CD4-positive, alpha-beta T cell (primary cell): ENCODE measurements at places on chromosomes 5 and 9. TPM values are rescaled to one million over a fixed set of nuclear protein-coding genes. Genes with fewer than 3 reads are reported as not detected.

Gene IL33
- not detected for total RNA-seq

- no peaks in the 10 kb centered on the region for H3K4me1 ChIP-seq
- no peak overlapping the region for H3K4me3 ChIP-seq
- no peaks in the 10 kb centered on the region for H3K36me3 ChIP-seq
- no peaks in the 10 kb centered on the region for H3K27me3 ChIP-seq
- H3K27ac ChIP-seq, result no peak overlapping the region
These were observed 706.0 kb upstream of the GRAMD2B start for GRCh38 chr5:125717209-125717608.

GRCh38 chr5:31412324-31412723, 119.6 kb downstream of the DROSHA start:
- no peaks in the 10 kb centered on the region for H3K4me1 ChIP-seq
- no peak for DNase-seq
- H3K4me3 ChIP-seq, result no peak overlapping the region
- no peak overlapping the region for H3K27ac ChIP-seq

GRCh38 chr5:133902511-133903118, 65.8 kb downstream of the C5orf15 start:
- H3K4me3 ChIP-seq, result no peak overlapping the region
- H3K36me3 ChIP-seq, result no peaks in the 10 kb centered on the region
- DNase-seq, result no peak
- no peak overlapping the region for H3K27ac ChIP-seq

Gene CXCL14
- total RNA-seq, result not detected

DNA sequence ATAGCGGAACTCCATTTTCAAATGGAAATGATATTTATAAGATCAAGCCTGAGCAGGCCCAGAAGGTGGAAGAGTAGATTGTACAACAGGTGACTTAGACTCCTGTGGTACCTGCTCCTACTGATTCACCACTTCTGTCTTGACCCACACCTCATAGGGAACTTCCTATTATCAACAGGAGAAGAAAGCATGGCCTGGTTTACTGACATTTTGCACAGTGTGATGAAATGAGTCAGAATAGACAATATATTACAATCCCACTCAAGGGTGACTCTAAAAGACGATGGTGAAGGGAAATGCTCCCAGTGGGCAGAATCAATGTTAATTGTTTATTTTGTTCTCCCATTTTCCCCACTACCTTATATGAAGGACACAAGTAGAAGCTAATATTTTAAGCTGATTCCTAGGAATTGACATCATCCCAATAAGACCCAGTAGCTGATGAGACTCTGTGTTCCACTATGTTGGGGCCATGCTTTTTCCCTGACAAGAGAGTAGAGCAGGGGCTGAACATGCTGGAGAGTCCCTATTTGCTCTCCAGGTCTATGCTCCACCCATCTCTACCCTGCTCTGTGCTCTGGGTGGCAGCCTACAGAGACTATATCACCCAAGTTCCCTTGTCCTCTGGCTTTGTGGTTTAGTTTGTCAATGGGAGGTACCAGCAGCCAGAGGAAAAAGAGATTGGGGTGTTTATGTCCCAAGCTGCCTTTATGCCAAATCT, 163.4 kb upstream of the FSTL4 start:
- no peak overlapping the region for H3K4me3 ChIP-seq
- no peak for DNase-seq
- H3K4me1 ChIP-seq, result no peaks in the 10 kb centered on the region

Gene HMCN2
- total RNA-seq, result not detected

GRCh38 chr9:127772603-127773002, 5.9 kb downstream of the SH2D3C start:
- peaks cover 81% of the 10 kb centered on the region for H3K4me1 ChIP-seq
- H3K27ac ChIP-seq, result no peak overlapping the region
- no peak overlapping the region for H3K4me3 ChIP-seq
- H3K27me3 ChIP-seq, result no peaks in the 10 kb centered on the region
- no peak for DNase-seq
- peaks cover 45% of the 10 kb centered on the region for H3K36me3 ChIP-seq

DNA sequence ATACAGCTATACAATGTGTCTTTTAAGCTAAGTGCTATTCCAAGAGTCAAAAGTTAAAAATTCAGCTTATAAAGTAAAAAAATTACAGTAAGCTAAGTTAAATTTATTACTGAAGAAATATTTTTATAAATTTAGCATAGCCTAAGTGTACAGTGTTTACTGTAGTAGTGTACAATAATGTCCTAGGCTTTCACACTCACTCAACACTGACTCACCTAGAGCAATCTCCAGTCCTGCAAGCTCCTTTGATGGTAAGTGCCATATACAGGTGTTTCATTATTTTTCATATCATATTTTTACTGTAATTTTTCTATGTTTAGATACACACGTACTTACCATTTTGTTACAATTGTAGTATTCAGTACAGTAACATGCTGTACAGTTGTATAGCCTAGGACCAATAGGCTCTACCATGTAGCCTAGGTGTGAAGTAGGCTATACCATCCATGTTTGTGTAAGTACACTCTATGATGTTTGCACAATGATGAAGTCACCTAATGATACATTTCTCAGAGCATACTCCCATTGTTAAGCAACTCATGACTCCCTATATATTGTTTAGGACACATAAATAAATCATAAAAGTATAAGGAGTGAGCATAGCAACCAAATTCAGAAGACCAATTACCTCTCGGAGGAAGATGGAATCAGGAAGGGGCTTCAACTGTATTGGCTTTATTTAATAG, 165.1 kb upstream of the SLC30A5 start:
- H3K4me1 ChIP-seq, result no peaks in the 10 kb centered on the region
- H3K4me3 ChIP-seq, result no peak overlapping the region
- H3K27ac ChIP-seq, result no peak overlapping the region
- no peaks in the 10 kb centered on the region for H3K36me3 ChIP-seq

GRCh38 chr5:76717222-76718083, 1.5 kb downstream of the F2R start:
- H3K27ac ChIP-seq, result no peak overlapping the region
- H3K27me3 ChIP-seq, result peaks cover 18% of the 10 kb centered on the region
- H3K4me1 ChIP-seq, result peaks cover 29% of the 10 kb centered on the region

GRCh38 chr9:2209400-2209799, 194.3 kb downstream of the SMARCA2 start:
- no peaks in the 10 kb centered on the region for H3K36me3 ChIP-seq
- H3K4me1 ChIP-seq, result no peaks in the 10 kb centered on the region
- no peak for DNase-seq
- no peak overlapping the region for H3K27ac ChIP-seq

Gene FOXD4L6
- not detected for total RNA-seq

DNA sequence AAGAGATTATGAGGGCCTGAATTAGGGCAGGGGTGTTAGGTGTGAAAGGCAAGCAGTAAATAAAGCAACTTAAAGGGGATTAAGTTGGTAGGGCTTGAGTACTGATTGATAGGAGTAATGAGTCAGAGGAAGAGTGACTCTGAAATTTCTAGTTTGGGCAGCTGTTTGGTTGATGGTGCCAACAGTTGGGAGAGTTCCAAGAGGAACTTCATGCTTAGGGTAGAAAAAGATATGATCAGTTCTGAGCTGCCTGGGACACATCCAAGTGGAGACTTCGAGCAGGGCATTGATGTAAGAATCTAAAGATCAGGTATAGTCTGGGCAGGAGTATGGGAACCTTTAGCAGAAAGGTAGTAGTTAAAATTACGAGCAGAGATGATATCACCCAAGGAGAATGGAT, 10.2 kb downstream of the MAMDC2 start:
- H3K36me3 ChIP-seq, result no peaks in the 10 kb centered on the region
- DNase-seq, result no peak
- H3K27me3 ChIP-seq, result peaks cover 3% of the 10 kb centered on the region
- H3K27ac ChIP-seq, result no peak overlapping the region
- no peak overlapping the region for H3K4me3 ChIP-seq

Gene GRXCR2
- not detected for total RNA-seq

Gene IZUMO3
- total RNA-seq, result not detected

Gene SCGB3A2
- total RNA-seq, result not detected
